Activated naive CD4-positive, alpha-beta T cell (primary cell): ENCODE measurements at places on chromosomes 7 and 10.

GRCh38 chr7:112495810-112496462, 15.1 kb downstream of the LSMEM1 start:
- DNase-seq, result peak; percentile 5

- DNase-seq, result no peak
Observed at GRCh38 chr10:72316748-72317435, 37.8 kb downstream of the DNAJB12 start.

GRCh38 chr7:99860281-99861127, 16.3 kb downstream of the OR2AE1 start:
- no peak for DNase-seq

DNA sequence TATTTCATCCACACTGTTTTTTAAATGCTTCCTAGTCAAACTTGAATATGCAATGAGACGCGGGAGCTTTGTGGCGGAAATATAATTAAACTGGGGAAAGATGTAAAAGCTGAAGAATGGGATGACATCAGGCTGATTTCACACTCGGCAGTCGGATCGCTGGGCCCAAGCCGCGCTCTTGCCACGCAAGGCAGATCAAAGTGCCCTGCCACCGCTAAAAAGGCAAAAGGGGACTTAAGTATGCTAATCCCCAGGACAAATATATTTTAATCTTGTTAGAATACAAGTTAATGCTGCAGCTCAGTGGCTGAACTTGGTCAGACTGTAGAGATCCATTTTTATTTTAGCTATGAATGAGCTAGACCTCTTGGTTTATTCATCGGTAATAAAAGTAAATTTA, 13.8 kb downstream of the EN2 start:
- no peak for DNase-seq

DNA sequence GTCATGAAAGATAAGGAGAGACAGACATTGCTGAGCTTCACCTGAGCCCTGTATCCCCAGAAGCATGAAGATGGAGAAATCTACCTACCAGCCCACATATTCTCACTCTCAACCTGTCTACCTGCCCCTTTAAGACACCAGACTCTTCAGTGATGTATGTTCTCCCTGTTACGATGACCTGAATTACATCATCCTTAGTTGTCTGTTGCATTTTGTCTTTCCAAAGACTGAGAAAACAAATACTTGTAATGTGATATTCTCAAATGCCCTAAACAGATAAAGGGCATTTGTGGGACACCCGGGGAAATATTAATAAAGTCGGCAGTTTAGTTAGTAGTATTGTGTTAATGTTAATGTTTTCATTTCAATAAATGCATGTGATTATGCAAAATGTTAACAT, 305.8 kb upstream of the IGFBP3 start:
- no peak for DNase-seq

GRCh38 chr10:71239946-71240795, 27.8 kb downstream of the UNC5B start:
- DNase-seq, result no peak

- no peak for DNase-seq
Observed at GRCh38 chr7:29858191-29858951, 52.1 kb downstream of the WIPF3 start.

- no peak for DNase-seq
Observed at GRCh38 chr10:21138769-21139340, 241.7 kb upstream of the NEBL start.
